ENCODE measurements at places on chromosomes 1 and 21.
A peak's percentile ranks its signal among the peaks of the same experiment; 100 is the strongest.

- DNase-seq, result no peak
Observed at GRCh38 chr1:3207217-3207848, 138.3 kb downstream of the PRDM16 start.

DNA sequence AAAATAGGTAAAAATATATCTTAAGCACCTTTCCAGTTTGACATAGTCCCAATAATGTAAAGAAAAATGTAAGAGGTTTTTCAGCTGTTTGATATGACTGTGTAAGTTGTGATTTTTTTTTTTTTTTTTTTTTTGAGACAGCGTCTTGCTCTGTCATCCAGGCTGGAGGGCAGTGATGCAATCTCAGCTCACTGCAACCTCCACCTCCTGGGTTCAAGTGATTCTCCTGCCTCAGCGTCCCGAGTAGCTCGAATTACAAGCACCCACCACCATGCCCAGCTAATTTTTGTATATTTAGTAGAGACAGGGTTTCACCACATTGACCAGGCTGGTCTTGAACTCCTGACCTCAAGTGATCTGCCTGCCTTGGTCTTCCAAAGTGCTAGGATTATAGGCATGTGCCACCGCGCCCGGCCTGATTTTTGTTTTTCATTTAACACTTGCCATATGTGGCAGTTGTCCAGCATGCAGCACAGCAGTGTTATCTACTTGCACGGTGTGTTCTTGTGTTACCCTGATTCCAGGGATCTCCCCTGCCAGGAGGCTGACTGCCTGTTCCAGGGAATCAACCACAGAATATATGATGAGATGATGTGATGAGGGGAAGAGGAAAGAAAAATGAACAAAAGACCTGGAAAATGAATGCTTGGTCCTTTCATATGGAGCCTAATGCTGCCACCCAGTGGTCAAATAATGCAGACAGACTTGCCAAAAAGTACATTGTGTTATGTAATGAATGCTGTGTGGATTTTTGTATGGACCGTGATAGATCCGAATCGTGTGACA lies 79.0 kb downstream of the RAVER2 start:
- DNase-seq, result peak; percentile 85

DNA sequence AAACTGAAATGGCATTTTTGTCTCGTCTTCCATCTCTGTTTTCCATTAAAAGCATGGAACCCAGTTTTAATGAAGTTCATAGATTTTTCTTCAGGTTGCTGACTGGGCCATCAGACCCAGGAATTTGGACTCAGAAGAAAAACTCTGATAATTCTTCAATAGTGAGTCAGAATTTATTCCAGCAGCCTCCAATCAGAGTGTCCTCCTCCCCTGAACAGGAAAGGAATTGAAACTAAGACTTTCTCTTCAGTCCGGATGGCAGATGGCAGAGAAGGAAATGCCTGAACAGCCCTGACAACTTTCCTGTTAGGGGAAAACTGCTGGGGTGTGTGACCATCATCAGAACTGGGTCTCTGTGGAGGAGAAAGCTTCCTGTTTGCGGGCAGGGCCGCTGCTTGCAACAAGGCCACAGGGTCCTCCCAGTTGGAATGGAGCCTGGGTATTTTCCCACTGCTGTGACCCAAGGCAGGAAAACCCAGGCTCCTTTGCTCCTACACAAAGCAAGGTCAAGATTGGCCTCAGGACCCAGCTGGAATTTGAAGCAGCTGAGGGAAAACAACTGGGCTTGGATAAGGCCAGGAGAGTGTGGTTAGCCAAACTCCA lies 20.7 kb downstream of the CD34 start:
- DNase-seq, result no peak

DNA sequence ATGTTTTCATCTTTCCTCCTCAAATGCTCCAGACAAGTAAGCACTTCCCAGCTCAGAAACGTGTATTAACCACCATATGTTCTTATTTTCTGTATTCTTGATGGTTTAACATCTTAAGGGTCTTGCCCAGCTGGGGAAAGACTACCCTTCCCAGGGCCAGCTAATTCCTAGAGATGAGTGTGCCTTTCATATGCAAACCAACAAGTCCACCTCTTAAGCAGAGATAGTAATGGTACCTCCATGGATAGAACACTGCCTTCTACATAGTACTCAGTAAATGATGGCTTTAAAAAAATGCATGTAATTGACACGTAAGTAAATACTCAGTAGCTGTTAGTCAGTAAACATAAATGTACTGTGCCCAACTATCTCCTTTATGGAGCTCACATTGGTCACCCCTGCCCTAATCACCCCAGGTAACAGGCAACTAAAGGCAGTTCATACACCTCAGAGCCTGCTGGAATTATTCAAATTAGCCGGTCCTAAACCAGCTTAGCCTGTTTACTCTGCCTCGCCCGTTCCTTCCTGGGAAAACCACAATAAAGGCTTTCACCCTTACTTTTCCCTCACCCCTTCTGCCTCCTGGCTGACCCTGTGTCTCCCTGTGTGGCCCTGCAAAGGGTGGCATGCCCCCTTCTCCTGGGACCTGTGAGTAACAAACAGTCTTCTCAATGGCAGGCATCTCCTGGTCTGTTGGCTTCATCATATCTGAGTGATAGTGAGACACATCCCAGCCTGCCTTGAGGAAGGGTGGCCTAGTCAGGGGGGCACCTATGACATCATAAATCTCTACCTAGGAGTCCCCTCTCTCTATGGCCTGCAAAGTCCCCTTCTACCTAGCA lies 40.1 kb upstream of the KLHDC7A start:
- no peak for DNase-seq

- DNase-seq, result no peak
Observed at GRCh38 chr1:44326024-44326701, 28.9 kb downstream of the ERI3 start.

DNA sequence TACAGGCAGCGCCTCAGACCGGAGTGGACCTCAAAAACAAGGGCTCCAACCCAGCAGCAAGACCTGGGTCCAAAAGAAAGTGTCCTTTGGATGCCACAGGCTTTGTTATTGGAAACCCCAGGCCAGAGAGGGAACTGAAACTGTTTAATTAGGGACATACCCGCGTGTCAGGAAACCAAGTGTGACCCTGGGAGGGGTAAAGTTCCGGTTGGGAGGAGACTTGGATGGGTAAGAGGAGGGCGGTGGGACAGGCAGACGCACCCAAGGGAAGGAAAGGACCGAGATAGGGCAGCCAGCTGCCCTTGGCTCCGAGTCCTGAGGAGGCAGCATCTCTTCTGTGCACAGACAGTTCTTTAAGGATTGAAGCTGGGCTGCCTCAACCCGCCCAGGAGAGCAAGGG lies 71.4 kb downstream of the CDC7 start:
- no peak for DNase-seq

DNA sequence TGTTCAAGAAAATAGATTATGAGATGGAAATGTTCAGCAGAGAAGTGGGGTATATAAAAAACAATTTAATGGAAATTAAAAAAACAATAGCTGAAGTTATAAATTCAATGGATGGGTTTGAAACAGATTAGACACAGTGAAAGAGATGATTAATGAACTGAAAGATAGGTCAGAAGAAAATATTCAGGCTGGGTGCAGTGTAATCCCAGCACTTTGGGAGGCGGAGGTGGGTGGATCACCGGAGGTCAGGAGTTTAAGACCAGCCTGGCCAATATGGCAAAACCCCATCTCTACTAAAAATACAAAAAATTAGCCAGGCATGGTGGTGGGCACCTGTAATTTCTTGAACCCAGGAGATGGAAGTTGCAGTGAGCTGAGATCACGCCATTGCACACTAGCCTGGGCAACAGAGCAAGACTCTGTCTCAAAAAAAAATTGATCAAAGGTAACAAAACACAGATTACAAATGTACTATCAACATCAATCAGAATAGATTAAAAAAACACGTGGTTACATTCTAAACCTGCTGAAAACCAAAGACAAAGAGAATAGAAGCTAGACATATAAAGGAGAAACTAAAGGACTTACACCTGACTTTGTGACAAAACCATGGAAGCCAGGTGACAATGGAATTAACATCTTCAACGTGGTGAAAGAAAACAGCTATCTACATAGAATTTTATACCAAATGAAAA lies 4.8 kb upstream of the SUMO3 start:
- no peak for DNase-seq

DNA sequence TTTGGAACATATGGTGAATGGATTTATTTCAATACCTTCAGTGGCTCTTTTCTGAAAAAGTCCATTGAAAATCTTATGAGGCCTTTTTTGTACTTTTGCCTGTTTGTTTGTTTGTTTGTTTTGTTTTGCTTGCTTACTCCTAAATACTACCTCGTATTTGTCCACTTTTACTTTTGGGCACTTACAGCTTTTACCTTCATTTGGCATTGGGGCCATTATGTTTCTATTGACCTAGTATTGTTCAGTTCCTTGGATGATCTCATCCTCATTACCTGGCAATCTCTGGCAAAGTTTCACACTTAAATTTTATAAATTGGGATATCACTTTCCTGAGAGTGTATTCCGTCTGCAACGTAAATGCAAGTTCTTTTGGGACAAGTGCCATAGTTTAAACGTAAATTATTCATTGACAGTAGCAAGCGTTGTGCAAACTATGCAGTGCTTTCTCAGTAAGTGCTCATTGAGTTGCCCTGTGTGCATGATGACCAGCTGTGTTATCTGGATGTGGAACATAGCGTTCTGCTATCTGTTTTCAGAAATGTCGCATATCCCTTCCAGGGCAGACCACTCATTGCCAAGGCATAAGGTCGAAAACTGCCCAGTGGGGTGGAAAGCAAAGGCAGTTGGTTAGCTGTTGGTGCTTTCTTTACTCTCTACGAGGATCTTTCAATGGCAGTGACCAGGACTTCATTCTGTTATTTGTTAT lies 51.1 kb downstream of the LRRC8D start:
- DNase-seq, result no peak

DNA sequence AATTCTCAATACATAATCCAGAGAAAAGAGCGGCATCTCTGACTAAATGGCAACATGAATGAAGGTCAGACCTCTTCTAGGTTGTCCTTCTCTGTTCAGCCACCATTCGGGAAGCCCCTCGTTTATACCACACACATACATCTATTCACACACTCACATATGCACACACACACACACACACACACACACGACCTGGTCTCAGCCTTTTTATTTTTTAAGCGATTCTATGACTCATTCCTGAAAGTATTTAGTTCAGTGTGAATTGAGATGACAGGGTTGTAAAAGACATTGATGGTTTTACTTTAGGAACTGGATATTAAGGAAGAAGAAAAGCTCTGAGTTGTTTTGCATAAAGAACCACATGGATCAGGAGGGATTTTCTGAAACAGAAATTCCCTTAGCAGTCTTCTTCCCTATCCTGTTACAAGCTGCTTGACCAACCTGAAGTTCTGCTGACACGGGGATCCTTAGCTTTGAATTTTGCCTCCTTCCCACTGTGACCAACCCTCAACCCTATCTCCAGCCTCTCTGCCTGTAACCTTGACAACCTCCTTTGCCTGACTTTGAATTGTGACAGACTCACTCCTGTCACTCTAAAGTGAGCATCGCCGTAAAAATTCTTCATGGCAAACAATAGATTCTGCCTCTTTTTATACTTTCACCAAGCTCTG lies 383.1 kb upstream of the ESRRG start:
- DNase-seq, result no peak

- DNase-seq, result no peak
Observed at GRCh38 chr1:64829411-64830029, 84.6 kb downstream of the RAVER2 start.

DNA sequence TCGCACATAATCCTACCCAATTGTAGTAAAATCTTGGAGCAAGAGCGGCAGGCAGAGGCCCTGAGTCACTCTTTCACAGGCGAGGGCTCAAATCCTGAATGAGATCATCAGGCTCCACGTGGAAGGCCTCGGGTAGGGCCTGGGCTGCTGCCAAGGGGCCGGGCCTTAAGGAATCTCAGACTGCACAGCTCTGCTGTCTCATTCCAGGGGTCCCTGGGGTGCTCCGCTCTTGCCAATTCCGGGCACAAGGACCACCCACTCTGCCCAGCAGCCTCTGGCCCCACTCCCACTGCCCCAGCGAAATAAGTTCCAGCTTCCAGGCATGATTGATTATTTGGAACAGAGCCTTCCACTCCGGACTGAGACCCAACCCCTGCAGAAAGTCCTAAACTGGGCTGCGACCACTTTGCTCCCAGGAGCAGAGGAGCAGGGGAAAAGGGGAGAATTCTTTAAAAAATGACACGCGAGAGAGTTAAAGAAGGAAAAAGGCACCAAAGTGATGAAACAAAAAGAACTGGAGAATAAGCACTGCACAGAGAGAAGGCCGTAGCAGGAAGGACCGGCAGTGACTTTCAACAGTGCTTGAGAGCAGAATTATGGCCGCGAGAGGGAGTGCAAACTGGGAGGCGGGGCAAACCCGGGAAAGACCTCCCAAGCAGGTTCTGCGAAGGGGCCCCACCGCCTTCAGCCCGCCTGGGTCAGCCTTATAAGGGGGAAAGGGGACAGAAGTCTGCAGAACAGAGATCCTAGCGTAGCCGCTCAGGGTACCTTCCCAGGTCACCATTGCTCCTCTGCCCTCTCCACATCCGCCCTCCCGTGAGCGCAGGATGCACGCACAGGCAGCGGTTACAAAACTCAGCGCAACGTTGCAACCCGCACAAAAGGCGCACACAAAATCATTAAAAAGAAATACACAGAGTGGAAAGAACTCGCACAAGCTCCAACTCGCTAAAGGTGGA lies 2.0 kb downstream of the ADAMTS1 start:
- no peak for DNase-seq

- no peak for DNase-seq
Observed at GRCh38 chr1:67359592-67359991, 51.9 kb downstream of the IL12RB2 start.

DNA sequence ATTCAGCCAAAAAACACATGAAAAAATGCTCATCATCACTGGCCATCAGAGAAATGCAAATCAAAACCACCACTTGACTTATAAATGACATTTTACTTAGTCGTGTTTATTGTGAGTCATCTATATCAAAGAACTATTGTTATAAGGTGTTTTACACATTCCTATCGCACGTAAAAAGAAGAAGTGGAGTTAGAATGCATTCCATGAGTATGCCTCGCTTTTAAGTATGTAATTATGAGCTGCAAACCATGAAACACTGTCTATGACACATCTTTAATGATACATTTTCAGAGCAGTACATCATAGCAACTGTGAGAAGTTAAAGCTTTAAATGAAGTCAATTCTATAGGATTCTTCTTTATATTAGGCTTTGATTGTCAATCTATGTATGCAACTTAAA lies 614.3 kb upstream of the ADAMTS5 start:
- DNase-seq, result no peak

DNA sequence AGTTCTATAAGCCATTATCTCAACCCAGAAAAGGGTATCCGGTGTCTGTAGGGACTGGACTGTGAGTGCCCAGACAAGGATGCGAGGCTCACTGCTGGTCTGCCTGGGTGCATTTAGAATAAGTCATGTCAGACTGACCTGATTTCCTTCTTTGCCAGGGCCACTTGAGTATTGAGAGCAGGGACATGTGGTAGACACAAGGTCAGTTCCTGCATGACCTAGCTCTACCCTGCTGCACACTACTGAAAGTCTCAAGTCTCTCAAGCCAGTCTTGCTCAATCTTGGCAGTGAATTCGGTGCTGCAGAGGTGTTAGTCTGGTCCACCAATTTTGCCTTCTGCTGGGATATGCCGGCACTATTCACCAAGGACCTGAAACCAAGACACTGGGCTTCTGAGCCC lies 180.1 kb downstream of the C1orf94 start:
- DNase-seq, result no peak

- DNase-seq, result no peak
Observed at GRCh38 chr1:46948629-46949416, 7.5 kb upstream of the CYP4A11 start.

- no peak for DNase-seq
Observed at GRCh38 chr1:118945489-118945888, 42.7 kb downstream of the TBX15 start.

Measured in NCI-H345 (cell line).